RCC 7860 (cell line): ENCODE measurements at places on chromosomes 12 and 14.

DNA sequence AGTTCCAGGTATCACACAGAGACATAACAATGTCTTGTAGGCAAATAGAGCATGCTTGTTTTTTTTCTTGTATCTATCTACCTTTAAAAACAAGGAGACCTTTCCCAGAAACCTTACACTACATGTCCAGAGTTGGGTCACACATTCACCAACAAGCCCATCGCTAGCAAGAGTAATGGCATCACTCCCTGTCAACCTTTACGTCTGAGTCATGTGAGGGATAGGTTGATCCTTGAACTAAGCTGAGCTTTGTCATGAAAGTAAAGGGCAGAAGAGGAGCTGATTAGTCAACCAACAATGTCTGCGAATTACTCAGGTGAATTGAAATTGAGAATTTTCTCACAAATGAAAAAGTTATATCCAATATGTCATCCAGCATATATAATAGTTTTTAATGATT, 219.4 kb downstream of the CNTN1 start:
- DNase-seq = peak; percentile 34

DNA sequence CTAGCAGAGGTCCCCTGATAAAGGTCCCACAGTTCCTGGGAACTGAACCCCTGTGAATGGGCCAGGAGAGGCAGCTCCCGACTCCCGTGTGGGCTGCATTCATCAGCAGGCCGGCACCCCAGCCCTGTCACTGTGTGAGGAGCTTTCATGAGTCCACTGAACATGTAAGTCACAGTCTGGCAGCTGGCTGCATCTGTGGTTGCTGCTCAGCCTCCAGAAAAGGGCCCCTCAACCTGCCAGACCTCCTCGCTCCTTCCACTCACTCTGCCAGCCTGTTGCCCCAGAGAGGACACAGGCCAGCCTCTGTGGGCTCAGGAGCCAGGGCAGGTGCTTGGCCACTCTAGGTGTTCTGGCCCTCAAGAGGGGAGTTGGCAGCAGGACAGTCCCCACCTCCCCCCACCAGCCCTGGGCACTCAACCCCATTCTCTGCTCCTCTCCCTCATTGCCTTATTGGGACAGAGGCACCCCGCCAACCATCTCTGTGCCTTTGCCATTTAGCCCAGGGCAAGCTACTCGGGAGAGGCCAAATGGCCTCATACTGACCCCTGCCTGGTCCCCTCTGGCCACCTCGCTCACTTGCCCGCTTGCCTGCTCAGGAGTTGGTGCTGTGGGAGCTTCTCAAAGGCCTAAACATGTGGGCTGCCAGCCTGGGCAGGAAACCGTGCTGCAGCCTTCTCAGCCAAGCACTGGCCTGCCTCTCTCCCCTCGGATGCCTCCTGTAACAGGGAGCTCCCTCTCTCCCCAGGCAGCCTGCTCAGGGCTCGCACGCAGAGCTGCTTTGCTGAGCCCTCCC, 1.9 kb downstream of the RTL1 start:
- no peak for DNase-seq

DNA sequence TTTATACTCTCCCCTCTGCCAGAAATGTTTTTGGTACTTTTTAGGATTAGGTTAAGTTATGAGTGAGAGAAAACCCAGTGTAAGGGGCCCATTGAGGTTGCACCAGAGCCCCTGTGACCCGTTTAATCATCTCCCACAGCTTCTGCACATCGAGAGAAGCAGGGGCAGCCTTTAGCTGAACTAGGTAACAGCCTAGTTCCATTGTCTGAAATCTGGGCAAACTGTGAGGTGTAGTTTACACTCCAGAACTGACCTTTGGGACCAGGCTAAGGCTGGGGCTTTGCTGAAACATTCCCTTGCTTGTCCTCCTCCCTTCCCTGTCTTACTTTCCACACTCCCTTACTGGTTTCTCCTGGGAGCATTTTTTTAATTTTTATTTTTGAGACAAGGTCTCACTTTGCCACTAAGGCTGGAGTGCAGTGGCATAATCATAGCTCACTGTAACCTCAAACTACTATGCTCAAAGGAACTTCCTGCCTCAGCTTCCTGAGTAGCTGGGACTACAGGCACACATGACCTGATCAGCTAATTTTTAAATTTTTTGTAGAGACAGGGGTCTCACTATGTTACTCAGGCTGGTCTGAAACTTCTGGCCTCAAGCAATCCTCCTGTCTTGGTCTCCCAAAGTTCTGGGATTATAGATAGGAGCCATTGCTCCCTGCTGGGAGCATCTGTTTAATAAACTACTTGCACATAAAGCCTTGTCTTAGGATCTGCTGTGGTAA, 25.9 kb upstream of the DHRS2 start:
- no peak for DNase-seq

DNA sequence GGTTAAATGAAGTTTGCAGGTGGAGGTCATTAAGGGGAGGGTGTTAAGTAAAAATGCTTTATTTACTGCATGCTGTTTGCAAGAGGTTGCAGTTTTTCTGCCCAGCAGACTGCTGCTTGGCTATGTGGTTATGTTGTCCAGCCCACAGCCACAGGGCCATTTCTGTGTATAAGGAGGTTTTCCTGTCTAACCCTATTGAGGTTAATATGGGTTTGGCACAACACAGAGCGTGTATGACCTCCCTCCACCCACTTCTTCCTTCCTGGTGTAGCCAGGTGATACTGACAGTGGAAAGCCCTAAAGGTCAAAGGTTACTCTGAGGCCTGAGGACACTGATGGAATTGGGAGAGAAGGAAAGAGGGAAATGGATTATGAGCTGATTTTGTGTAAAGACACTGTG, 253.7 kb upstream of the PWP1 start:
- DNase-seq = no peak

GRCh38 chr14:75709207-75709812, 48.3 kb downstream of the TTLL5 start:
- DNase-seq = peak; percentile 45

DNA sequence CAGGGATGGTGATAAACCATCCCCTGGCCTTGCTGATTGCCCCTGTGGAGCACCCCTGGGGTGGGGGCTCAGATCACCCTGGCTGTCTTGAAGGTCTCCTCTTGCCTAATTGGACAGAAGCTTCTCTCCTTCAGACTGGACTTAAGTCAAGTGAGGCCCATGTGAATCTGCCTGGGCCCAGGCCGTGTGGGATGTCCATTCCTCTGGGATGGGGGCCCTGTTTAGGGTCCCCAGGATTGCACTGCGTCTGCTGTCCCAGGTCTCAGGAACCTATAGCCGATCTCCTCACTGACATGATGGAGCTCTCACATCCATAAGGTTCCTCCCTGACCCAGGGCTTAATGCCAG, 20.2 kb downstream of the SERPINA1 start:
- no peak for DNase-seq

- no peak for DNase-seq
Observed at GRCh38 chr12:40691913-40692764, at the start of gene CNTN1. TSS of gene CNTN1 (plus strand) at chr12:40692439.

GRCh38 chr12:3646561-3647241, 106.2 kb downstream of the CRACR2A start:
- no peak for DNase-seq

GRCh38 chr12:10968765-10969456, 17.8 kb downstream of the TAS2R50 start:
- DNase-seq = no peak

- DNase-seq = no peak
Observed at GRCh38 chr12:89984846-89985245, 276.2 kb upstream of the ATP2B1 start.

- DNase-seq = no peak
Observed at GRCh38 chr12:106851306-106851705, 76.8 kb downstream of the RIC8B start.

DNA sequence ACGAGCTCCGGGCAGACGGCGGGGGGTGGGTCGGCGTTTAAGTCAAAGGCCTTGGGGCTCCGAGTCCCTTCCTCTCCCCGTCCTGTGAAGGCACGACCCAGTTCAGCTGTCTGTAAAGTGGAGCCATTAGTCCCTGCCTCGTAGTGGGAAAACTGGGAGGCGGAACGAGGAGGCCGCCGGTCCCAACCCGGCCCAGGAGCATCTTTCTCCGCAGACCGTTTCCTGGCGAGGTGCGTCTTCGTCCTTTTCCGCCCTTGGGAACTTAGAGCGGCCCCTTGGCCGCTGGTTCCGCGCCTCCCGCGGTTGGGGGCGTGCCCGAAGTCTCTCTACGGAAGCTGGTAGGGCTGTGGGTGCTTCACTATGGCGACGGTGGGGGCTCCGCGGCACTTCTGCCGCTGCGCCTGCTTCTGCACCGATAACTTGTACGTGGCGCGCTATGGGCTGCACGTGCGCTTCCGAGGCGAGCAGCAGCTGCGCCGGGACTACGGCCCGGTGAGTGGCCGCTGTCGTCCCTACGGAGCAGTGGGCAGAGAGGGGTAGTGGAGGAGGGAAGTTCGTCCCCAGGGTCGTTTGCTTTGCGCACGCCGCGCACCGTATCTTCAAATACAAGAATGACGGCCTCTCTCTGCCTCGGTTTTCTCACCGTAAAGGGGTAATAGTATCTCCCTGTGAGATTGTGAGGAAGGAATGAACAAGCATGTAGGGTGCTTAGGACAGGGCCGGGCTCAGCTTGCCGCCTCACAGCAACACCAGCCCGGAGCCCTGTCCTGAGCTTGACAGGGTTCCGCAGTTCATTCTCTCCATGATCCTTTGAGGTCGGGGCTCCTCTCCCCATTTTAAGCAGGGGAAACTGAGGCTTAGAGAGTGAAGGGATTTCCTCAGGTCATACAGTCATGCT, at the start of gene OGFOD2:
TSS of gene OGFOD2 (plus strand) at position 353 of the 898 bp plus-strand sequence. CDS start at position 361, 8 bp downstream.
- peak; percentile 73 for DNase-seq

GRCh38 chr14:23478109-23478759, 8.7 kb downstream of the NGDN start:
- DNase-seq = peak; percentile 8

GRCh38 chr14:88599326-88599725, 36.5 kb downstream of the ZC3H14 start:
- no peak for DNase-seq

DNA sequence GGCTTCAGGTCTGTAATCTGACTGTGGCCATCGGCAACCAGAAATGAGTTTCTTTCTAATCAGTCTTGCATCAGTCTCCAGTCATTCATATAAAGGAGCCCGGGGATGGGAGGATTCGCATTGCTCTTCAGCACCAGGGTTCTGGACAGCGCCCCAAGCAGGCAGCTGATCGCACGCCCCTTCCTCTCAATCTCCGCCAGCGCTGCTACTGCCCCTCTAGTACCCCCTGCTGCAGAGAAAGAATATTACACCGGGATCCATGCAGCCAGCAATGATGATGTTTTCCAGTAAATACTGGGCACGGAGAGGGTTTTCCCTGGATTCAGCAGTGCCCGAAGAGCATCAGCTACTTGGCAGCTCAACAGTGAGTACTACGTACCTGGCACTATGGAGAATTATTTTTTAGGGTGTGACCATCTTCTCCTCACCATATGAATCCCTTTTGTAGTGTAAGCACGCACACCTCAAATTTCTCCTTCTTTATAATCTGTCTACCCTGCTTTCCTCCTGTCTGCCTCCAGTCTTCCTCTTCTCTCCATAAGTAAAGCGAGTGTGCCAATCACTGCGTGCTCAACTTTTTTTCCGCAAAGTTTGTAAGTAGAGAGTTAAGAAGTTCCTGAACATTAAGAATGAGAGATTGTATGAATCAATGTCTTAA, at the start of gene TPH2:
TSS of gene TPH2 (plus strand) at position 118 of the 658 bp plus-strand sequence. CDS start at position 260, 142 bp downstream.
- peak; percentile 23 for DNase-seq

GRCh38 chr12:3042826-3043225, 34.4 kb upstream of the TSPAN9 start:
- DNase-seq = no peak

- DNase-seq = no peak
Observed at GRCh38 chr12:31929027-31929526, 30.1 kb upstream of the RESF1 start.

DNA sequence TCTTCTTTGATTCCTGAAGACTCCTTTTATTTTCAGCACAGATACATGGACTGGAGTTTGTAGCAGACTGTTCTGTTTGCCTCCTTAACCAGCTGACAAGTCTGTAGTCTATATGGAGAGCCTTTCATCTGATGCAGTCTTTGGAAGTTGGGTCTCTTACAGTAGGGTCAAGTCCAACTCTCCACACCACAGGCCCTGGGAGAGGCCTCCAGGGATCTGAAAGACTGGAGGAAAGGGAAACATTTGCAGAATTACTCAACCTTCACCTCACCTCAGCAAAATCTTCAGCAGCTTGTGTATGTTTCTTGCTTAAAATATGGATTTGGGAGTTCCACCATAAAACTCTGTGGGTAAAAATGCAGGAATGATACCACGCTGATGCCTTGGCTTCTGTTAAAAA, 188.4 kb downstream of the MSRB3 start:
- DNase-seq = no peak

DNA sequence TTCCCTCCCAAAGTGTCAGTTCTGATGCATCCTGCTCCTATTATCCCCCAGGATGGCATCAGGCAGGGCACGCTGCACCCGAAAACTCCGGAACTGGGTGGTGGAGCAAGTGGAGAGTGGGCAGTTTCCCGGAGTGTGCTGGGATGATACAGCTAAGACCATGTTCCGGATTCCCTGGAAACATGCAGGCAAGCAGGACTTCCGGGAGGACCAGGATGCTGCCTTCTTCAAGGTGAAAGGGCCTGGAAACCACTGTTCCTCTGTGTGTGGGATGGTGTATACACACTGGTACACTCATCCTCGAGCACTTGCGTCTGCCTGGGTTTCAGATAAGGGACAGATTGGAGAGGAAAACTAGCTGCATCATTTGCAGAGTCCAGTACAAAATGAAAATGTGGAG, 1.0 kb downstream of the IRF9 start:
- DNase-seq = no peak

DNA sequence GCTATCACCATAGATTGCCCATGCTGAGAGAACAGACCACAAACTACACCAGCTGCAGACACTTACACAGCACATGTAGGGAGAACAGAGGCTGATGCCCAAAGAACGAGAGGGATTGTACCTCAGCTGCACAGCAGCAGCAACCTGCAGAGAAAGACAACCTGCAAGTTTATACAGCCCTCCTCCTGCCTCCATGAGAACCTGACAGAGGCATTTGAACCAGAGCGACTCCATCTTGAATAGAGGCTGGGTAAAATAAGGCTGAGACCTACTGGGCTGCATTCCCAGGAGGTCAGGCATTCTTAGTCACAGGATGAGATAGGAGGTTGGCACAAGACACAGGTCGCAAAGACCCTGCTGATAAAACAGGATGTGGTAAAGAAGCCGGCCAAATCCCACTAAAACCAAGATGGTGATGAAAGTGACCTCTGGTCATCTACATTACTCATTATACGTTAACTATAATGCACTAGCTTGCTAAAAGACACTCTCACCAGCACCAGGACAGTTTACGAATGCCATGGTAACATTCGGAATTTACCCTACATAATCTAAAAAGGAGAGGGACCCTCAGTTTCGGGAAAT, 262.4 kb upstream of the HMGA2 start:
- DNase-seq = peak; percentile 95

GRCh38 chr12:49636979-49637755, 13.8 kb downstream of the PRPF40B start:
- DNase-seq = peak; percentile 47

DNA sequence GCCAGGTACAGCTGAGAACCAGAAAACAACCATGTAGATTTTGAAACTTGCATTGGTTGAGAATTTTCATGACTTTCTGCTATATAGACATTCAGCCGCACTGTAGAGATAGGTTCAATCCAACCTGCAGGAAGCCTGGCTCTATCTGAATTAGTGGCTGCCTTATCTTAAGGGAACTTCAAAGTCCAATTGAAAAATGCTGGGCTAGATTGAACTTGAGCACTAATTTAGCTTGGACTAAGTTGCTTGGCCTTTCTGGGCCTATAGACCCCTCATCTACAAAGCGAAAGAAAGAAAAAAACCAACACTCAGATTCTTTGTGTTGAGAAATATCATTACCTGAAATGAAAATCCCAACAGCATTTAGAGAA, 332.4 kb downstream of the NUAK1 start:
- DNase-seq = no peak
